COR-L47 (cell line): ENCODE measurements at places on chromosomes 12 and 14.

- DNase-seq: no peak
Observed at GRCh38 chr12:78871566-78871965, 7.0 kb downstream of the SYT1 start.

GRCh38 chr12:78239544-78239943 is 408.9 kb downstream of the NAV3 start:
- no peak for DNase-seq

DNA sequence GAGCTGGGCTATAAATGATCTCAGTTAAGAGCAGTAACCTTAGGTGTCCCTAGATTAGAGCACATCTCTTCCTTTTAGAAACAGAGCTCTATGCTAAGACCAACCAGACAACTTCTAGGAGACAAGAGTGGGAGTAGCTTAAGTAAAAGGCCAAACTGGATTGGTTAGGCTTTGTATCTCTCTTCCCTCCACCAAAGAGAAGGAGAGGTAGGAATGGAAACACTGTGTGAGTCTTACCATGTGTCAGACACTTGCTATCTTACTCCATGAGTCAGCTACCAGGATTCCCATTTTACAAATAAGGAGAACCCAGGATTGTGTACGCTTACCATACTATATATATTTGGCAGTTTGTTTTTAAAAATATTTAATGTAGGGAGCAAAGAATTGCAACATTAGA is 122.9 kb downstream of the PAX9 start:
- no peak for DNase-seq

DNA sequence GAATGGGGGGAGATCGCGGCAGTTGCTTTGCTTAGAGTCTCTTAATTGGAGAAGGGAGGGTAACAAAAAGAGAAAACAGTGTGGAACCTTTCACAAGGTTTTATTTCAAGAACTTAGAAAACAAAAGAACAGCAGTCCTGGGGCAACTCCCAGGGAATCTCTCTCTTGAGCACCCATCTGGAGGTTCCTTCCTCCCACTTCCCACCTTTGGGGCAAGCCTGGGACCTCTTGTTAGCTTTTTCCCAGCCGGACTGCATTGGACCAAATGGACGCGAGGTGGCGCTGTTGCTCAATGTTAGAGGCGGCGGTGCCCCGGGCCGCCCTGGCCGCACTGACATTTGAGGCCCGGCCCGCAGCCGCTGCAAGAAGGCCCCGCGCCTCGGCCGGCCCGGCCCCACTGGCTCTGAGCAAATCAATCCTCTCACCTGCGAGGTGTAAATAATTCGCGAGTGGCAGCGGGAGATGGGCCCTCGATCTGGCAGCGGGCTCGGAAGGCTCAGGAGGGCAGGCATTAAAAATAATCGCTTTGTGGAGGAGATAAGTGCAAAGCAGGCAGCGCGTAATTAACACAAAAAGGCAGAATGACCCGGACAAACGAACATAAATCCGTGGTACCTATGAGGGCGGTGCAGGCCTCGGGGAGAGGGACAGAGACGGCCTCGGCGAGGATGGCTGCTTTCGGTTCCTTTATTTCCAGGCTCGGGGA is 2.8 kb upstream of the HOXC8 start:
- DNase-seq: peak; percentile 51

DNA sequence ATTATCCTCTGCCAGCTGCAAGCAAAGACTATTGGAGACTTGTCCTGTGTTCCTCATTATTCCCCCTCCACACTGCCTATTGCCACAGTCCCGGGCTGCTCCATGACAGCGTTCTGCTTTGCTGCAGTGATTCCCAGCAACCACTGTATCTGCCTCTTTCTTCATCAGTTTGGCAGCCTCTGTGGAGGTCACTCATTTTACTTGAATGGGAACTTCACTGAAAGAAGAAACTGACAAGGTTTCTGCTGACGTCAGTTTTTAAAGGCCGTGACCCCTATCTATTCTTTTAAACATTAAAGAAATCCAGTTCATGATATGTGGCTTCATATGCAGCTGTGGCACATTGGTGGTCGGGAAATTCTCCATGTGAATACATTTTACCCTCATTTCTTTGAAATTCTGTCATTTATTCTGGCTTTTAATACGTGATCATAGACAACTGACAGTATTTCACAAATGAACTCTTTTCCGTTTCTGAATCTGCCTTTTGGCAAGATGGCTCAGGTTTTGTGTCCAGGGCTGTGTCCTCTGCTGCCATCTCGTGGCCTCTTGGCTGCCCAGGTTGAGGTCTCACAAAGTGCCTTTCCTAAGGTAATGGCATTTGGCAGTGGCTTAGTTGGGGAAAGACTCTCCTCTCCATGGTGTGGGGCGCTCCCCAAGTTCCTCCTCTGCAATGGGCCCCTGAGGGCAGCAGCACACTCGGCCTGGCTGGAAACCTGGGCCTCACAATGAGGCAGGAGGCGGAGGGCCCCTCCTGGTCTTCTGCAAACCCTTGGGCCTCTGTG is 5.8 kb downstream of the TMEM253 start:
- DNase-seq: peak; percentile 66

DNA sequence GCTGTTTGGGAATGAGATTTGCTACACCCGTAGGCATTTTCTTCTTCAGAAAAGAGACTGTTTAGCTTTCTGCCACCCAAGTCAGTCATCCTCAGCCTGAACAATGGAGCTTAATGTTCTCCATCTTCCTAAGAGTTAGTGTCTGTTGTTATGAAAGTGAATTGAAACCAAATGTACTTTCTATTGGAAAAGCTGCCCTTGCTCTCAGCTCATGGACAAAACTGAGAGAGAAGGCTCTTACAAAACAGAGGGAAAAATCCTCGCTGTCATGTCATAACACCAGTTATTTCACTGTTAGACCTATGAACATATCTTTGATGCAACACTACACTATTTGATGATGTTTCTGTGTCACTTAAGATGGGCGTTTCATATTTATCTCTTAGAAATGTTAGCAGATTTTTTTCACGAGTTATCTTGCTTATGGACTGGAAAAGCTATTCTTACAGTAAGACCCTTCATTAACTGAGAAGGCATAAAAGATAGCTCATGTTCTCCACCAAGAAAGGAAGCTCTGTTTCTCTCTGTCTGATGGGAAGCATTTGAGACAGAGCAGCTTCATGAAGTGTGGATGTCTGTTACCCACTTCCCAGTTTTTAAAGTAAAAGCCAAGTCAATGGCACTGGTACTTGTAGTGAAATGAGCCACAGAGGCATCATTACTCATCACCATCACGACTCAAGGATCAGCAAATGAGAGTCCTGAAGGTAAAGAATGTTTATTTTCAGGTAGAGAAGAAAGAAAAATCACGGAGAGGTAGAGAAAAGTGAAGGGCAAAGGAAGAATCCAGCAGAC is 483.9 kb downstream of the ZFP36L1 start:
- DNase-seq: no peak

DNA sequence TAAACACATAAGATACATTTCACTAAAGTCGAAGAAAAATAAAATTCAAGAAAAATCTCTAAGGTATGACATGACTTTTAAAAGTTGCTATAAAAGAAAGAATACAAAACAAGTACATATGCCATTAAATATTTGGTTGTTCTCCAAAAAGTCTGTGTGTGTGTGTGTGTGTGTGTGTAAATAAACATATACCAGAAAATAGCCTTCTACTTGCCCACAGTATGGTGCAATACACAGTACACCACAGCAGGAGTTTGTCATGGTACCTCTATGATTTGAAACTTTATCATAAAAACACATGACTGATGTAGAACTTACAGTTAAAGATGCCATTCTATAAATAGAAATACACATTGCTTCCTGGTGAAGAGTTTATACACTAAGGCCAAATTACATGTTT is 692.7 kb upstream of the MGAT4C start:
- DNase-seq: no peak

DNA sequence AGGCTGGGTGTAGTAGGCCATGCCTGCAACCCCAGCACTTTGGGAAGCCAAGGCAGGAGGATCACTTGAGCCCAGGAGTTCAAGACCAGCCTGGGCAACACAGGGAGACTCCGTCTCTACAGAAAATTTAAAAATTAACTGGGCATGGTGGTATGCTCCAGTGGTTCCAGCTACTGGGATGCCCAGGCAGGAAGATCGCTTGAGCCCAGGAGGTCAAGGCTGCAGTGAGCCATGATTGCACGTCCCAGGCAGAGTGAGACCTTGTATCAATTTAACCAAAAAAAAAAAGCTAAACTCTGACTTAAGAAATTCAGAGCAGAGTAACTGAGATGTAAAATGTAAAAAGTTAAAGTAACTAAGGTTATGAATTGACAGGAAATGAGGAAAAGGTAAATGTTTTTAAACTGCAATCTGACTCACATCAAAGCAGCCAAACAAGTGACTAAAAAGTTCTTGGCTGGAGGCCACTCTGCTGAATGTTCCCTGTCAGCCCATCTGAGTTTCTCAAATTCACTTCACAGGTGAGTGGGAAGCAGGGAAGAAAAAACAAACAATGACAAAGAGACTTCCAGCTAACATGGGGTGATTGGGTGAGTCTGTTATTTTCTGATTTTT is 21.3 kb downstream of the PRKD1 start:
- peak; percentile 13 for DNase-seq

DNA sequence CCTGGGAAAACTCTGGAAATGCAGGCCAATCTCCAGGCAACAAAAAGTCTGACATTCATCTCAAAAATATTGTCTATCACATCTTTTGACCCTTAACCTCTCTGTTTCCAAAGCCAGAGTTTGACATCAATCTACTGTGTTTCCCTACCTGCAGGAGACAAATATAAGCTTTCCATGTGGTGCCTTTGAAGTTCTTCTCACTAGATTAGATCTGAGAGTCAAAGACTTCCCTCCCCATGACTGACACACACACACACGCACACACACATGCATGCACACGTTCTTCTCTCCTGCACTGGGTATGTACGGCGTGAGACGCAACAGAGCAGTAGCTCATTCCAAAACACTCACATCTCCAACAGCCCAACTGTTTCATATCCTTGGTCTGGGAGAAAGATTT is 8.1 kb upstream of the ITPR2 start:
- DNase-seq: no peak

- no peak for DNase-seq
Observed at GRCh38 chr12:103540319-103540718, 44.6 kb upstream of the C12orf42 start.

GRCh38 chr14:39368261-39368959 is 63.8 kb downstream of the FBXO33 start:
- DNase-seq: peak; percentile 78
